Stimulated activated CD8-positive, alpha-beta memory T cell treated with anti-CD3 and anti-CD28 coated beads, Interleukin-2, amount 100 ng/mL, for 1 hour (primary cell): ENCODE measurements at places on chromosomes 7 and 10.

DNA sequence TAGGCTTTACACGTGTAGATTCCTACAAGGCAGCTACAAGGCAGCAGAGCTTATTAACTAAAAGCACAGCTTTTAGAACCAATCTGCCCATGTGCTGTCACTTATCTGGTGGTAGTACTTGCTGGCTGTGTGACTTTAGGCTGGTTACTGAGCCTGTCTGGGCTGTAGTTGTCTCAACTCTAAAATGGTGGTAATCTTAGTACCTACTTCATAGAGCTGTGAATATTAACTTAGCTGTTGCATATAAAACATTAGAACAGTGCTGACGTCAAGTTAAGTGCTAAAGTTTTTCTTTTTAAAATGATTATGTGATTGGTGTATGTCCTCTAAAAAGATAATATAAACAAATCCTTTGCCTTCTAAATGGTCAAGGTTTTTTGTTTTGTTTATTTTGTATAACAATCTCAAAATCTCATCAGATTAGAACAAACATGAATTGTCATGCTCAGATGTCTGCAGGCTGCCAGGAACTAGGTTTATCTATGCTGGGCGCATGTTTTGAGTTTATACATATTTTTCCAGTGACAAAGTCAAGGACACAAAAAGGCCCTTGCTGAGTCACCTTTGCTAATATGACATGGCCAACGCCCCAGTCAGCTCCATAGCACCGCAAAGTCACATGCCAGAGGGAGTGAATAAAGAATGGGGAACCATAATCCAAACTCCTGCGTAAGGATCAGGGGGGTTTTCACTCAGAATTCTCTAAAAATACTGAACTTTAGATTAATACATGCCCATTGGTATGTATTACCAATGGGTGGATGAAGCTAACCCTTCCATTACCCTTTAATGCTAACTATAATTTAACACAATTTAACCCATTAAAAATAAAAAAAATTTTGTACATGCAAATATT is 39.8 kb upstream of the ARL4A start:
- no peak for DNase-seq

DNA sequence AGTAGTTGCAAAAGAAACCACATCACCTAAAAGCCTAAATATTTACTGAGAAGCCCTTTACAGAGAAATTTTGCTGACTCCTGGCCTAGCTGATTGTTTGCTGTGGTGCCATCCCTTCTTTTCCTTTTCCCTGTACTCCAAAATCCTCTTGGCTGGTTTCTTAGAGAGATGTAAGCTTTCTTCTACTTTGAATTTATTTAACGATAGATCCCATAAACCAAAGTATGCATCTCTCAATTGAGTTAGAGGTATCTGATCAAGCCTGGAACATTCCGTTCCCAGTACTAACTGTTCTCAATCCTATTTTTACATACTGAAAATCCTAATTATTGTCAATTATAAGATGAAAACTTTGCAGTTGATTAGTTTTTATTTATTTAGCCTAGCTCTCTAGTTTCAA is 6.3 kb downstream of the TMEM60 start:
- no peak for DNase-seq

- no peak for DNase-seq
These were observed 215.1 kb downstream of the ADARB2 start for GRCh38 chr10:1522237-1522636.

DNA sequence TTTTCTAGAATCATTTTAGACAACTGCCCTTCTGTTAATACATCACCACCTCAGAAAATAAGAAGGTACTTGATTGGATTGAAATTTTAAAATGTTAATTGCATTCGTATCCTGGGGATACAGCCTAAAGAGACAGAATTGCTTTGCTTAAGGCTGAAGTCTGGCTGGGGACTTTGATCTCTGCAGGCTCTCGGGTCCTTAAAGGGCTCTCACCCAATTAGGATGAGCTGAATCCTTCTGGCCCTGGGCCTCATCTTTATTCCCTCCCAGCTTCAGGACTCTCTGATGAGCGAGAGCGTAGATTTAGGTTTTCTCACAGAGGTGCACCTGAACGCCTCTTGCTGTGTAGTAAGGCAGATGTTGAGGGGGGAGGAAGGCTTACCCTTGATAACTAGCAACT is 475.3 kb upstream of the C7orf33 start:
- no peak for DNase-seq

DNA sequence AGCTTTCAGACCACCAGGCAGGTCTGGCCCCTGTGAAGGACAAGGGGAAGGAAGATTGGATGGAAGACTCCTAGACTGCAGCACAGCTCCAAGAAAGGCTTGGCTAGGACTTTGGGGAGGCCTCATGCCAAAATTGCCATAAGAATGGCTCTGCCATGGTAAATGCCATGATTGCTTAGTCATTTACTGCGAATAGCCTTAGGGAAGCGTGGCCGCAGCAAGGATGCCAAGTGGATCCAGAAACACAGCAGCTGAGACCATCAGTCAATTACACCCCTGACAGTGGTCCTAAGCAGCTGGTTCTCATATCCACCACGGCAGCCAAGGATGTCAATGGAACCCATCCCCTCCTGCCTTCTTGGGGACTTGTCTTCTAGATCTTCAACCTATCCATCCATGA is 88.2 kb upstream of the AUTS2 start:
- DNase-seq: no peak

DNA sequence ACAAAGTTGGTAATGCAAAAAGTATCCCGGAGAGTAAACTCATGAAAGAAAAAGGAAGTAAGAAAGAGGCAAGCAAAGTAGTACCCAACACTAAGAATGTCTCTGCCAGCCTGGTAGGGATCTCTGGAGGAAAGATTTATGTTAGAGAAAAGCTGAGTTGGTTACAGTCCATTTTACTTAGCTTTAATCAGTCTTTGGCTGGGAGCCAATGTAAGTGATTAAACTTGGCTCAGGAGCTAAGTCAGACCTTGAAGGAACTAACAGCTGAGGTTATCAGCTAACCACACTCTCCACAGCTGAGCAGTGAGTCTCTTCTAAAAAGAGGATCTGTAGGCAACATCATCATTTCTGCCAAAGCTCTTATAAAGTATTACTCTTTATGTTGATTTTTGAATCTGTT is 148.0 kb downstream of the ANKRD7 start:
- DNase-seq: no peak

- no peak for DNase-seq
These were observed 8.8 kb downstream of the NOS3 start for GRCh38 chr7:150999497-151000230.

GRCh38 chr10:125125951-125126735 is 34.2 kb downstream of the CTBP2 start:
- no peak for DNase-seq

- DNase-seq: no peak
These were observed 31.3 kb downstream of the LIPJ start for GRCh38 chr10:88617772-88618300.

- no peak for DNase-seq
These were observed 147.2 kb downstream of the SFMBT2 start for GRCh38 chr10:7263616-7264015.

DNA sequence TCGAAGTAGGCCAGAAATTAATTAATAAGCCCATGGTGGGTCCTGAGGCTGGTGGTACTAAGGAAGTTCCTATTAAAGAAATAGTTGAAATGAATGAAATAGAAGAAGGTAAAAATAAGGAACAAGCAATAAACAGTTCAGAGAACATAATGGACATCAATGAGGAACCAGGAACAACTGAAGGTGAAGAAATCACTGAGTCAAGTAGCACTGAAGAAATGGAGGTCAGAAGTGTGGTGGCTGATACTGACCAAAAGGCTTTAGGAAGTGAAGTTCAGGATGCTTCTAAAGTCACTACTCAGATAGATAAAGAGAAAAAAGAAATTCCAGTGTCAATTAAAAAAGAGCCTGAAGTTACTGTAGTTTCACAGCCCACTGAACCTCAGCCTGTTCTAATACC is 36.0 kb downstream of the SLK start:
- DNase-seq: no peak

- DNase-seq: no peak
These were observed 8.6 kb downstream of the TBATA start for GRCh38 chr10:70776455-70777005.

DNA sequence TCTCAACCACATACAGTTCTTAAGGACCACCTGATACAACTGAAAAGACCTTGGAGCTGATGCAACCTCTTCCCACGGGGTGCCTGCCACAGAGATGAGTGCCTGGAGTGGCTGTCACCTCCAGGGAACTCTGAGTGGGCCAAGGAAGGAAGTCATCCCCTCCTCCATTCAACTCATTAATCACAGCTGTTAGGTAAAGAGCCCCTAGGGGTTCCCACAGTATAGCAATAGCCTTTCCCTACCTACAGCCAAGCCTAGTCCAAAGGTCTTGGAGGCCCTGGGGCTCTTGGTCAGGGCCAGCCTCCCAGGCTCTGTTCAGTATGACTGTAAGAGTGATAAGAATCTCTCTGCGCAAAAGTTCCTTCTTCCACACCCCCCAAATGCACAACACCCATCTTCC is 70.4 kb upstream of the NFE2L3 start:
- no peak for DNase-seq

DNA sequence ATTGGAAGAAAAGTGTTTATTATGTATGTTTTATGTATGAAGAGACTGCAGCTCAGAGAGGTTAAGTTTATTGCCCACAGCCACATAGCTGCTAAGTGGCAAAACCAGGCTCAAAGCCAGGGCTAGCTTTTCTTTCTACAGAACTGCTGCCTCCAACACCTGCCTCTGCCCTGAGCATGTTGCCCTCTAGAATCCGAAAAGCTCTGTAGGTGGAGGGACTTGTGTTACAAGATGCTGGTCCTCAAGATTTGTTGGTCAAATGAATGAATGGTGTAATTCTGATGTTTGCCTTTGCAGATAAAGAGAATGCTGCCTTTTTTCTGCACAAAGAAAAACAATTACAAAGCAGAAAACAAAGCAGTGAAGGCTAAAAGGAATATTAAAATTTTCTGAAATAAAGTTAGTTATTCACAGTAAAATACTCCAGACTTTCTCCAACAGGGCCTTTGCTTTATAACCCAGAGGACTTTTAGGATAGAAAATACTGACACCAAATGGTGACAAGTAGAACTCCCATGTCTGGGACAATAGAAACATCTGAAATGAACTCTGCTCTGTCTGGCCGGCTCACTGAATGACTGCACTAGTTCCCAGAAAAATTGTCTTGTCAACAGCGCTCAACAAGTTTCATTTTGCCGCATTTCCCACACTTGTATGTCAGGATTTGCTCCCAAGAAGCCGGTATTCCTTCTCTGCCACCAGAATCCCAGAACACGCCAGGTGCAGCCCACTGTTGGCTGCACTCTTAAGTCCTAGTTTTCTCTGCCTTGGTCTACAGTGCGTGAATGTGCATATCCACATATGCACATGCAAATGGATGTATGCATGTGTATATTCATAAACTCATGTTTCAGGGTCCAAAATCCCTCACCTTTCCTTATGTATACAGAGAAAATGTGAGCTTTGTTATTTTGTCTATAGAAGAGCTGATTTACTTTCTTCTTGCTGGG is 11.0 kb upstream of the DNTT start:
- no peak for DNase-seq

DNA sequence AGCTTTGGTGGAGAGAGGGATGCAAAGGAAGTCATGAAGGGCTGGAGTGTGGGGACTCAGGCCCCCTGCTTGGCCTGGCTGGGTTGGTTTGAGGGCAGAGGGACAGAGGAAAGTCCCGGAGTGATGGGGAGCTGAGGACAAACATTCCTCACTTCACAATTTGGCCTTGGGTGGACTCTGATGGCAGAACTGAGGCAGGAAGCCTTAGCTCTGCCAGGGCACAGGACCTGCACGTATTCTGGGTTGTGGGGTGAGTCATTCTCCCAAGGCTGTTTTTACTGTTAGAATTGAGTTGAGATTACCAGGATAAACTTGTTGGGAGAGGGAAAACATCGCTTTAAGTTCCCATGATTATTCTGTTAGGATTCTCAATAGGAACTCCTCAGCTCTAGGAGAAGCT is 2.6 kb downstream of the GOLGA7B start:
- no peak for DNase-seq

- no peak for DNase-seq
These were observed 16.5 kb downstream of the ANLN start for GRCh38 chr7:36406156-36406555.

GRCh38 chr10:68526634-68527307 is 552 bp downstream of the SLC25A16 start:
- DNase-seq: no peak

DNA sequence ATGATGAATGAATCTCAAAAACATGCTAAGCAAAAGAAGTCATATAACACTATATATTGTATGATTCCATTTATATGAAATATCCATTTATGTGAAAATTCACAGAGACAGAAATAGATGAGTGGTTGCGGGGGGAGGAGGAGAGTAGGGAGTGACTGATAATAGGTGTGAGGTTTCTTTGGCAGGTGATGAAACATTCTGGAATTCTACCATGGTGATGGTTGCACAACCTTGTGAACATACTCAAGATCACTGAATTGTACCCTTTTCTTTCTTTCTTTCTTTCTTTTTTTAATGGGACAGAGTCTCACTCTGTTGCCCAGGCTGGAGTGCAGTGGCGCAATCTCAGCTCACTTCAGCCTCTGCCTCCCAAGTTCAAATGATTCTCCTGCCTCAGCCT is 10.7 kb downstream of the SVOPL start:
- DNase-seq: no peak

- no peak for DNase-seq
These were observed 166.3 kb downstream of the ADRA2A start for GRCh38 chr10:111243126-111243525.

DNA sequence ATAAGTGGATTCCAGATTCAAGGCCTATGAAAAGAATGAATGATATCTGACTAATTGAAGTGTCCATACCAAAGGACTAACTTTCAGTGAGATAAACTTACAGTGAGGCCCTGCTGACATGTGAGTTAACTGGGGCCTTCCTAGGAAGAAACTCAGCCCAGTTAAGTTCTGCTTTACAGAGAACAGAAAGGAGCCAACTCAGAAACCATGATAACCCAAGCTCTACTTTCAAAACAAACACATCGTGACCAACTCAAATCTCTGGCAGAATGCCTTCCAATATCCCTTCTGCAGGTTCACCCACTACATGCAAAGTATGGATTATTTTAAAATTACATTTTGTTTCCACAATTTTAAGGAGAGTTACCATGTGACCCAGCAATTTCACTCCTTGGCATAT is 75.8 kb upstream of the MRLN start:
- DNase-seq: no peak

- DNase-seq: no peak
These were observed 4.7 kb downstream of the TMEM236 start for GRCh38 chr10:17756557-17757217.

GRCh38 chr10:61845950-61846268 is 55.6 kb upstream of the ARID5B start:
- no peak for DNase-seq

- no peak for DNase-seq
These were observed 69.5 kb downstream of the MYL10 start for GRCh38 chr7:101559586-101559985.

GRCh38 chr7:156792611-156793010 is 100.4 kb downstream of the LMBR1 start:
- DNase-seq: no peak

GRCh38 chr10:103188853-103189252 is 4.2 kb downstream of the NT5C2 start:
- no peak for DNase-seq

- DNase-seq: no peak
These were observed 41.6 kb upstream of the FAM20C start for GRCh38 chr7:150811-151221.

- no peak for DNase-seq
These were observed 1.3 kb downstream of the CUTC start for GRCh38 chr10:99733366-99733765.
